DMS79 treated with DMSO at 0.1 percent for 48 hours (cell line): ENCODE measurements at places on chromosomes 2 and 18.

DNA sequence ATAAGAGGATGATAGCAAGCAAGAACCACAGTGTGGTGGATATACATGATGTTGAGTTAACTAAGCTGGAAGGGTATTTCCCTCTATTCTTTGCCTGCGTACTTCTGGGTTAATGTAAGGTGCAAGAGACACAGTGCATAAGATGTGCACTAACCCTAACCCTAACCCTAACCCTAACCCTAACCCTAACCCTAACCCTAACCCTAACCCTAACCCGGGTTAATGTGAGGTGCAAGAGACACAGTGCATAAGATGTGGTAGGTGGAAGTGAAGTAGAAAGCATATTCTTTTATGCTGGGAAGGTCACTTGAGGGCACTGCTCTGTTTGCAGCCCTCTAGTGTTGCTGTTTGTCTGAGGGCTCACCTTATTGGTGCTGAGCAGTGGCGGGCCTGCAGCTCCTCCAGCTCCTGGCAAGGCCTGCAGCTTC lies 181.5 kb upstream of the ITGA4 start:
- DNase-seq, result no peak

DNA sequence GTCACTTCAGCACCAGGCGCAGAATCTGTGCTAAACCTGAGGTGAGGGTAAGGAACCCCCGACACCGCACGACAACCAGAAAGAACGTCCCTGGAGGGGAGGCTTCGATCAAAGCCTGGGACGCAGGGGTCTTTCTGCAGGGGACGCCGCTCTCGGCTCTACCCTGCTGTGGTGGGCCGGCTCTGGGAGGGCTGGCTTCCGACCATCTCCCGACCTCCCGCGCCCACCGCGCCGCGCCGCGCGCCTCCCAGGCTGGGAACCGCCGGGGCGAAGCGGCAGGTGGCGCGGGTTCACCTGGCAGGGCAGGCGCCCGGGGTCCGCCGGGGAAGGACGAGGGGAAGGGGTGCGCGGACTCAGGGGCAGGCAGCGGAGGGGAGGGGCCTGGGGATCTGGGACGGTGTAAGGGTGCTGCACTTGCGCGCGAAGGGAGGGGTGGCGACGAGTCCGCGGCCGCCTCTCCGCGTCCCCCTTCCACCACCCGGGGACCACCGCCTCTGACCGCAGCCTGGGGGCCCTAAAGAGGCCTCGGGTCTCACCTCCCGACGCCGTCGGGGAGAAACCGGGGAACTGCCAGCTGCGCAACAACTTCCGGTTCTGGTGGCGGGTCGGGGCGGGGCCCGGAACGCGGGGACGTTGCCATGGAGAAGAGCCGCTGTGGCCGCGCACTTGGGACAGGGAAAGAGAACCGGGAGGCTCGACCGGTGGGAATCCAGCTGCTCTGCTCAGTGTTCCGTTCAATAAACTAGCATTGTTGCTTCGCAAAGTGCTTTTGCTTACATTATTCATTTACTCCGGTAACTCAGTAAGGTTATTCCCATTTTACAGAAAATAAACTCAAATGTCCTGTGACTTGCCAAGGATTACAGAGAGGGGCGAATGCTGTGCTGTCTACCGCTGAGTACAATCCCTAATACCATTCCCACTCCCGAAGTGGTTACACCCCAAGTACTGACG lies at the start of gene ZNF396:
TSS of gene ZNF396 (minus strand) at position 596 of the 954 bp plus-strand sequence. CDS start 3,045 bp downstream, outside the sequence.
- DNase-seq, result peak; percentile 71

DNA sequence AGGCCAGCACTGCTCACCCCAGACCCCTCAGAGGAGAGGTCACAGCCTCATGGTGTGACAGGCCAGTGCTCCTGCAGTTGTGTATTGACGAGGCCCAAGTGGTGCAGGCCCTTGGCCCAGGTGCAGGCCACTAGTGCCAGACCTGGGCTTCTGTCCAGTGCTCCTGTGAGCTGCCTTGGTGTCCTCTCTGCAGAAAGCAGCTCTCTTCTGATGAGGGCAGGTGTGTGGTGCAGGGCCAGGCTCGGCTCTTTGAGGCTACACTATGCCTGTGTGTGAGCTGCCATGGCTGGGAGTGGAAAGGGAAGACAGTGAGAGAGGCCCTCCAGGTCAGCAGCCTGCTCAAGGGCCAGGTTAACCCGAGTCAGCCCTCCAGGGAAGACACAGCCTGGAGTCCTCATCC lies 17.1 kb downstream of the EHD3 start:
- no peak for DNase-seq

DNA sequence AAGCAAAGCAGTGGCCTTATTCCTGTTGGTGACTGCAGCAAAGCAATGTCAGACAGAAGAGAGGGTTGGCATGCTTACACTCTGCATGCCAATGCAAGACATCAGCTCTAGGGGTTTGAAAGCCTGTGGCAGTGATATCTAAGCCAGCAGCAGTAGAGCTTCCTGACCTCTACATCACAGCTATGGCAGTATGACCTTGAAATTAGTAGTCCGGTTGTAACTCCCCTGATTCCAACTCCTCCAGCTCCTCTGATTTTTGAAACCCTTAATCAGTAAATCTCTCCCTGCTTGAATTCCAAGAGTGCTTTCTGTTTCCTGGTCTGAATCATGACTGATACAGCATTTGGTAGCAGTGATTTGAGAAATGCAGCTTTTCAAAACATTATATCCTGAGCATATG lies 60.0 kb upstream of the LRP1B start:
- DNase-seq, result no peak
